ENCODE measurements at places on chromosomes 5 and 9. TPM values are rescaled to one million over a fixed set of nuclear protein-coding genes. Genes with fewer than 3 reads are reported as not detected.

The LRRC70 gene
- 1.8 TPM for total RNA-seq

GRCh38 chr5:28328681-28329080 lies 1290.3 kb upstream of the CDH9 start:
- no peak for DNase-seq

- no peak for DNase-seq
Measured at GRCh38 chr9:107727086-107727780, 237.7 kb upstream of the KLF4 start.

- no peak for DNase-seq
Measured at GRCh38 chr9:76525196-76525595, 66.2 kb downstream of the GCNT1 start.

DNA sequence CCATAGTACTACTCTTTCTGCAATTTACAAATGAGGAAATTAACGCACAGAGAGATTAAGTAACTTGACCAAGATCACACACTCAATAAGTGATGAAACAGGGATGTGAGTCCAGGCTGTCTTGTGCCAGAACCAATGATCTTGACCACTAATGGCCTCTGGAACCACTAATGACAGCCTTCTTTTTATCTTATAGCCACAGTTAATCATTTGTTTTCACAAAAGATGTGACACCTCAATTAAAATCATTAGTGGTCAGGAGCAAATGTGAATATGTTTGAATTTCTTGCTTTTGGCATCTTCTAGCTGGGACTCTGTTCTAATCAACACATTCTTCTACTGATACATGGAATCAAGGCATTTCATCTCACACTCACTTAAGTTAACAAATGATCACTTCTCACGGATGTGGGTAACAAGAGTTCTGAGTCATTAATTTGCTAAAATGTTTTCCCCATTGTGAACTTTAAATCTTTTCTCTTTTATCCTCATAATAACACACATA lies 102.7 kb upstream of the CD180 start:
- DNase-seq = no peak

DNA sequence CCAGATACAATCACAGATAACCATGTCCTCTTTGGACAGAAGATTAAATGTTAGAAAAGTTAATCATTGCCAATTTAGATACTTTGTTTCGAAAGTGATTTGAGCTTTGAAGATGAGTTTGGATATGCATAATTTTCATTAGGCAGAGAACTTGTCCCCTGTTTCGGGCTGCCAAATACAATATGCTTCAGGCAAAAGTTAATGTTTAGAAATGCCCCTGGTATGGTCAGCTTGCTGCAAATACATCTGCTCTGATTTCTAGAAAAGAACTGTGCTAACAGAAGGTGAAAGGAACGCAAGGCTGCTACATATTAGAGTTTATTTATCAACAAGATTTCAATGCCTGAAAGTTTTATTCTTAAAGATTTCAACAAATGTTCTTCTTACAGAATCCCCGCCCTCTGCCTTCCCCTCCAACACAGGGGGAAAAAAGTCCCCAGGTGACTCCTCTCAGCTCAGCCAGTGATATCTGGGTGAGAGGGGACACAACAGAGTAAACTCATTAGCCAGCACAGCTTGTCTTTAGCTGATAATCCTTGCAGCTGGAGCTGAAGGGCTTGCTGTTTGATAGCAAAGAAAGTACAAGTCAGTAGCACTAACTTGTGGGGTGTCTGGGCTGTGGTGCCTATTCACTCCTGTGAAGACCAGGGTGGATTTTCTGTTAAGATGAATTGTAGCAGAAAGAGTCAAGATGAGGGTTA lies 435.7 kb downstream of the DMAC1 start:
- DNase-seq = no peak

DNA sequence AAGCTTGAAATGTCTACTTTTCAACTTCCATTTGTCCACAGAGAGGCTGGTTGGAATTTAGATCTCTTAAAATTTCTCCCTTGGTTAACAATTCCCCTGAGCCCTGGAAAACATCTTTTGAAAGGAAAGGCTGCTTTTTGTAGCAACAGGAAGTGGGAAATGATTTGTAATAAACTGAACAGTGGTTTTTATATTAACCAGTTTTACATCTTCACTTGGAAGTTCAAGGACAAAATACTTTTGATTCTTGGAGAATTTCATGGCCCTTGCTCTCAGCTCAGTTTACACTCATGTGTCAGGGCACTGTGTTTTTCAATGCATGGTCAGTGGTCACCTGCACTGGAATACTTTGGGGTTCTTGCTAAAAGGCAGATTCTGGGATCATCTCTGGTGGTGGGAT lies 9.9 kb downstream of the MLANA start:
- no peak for DNase-seq

DNA sequence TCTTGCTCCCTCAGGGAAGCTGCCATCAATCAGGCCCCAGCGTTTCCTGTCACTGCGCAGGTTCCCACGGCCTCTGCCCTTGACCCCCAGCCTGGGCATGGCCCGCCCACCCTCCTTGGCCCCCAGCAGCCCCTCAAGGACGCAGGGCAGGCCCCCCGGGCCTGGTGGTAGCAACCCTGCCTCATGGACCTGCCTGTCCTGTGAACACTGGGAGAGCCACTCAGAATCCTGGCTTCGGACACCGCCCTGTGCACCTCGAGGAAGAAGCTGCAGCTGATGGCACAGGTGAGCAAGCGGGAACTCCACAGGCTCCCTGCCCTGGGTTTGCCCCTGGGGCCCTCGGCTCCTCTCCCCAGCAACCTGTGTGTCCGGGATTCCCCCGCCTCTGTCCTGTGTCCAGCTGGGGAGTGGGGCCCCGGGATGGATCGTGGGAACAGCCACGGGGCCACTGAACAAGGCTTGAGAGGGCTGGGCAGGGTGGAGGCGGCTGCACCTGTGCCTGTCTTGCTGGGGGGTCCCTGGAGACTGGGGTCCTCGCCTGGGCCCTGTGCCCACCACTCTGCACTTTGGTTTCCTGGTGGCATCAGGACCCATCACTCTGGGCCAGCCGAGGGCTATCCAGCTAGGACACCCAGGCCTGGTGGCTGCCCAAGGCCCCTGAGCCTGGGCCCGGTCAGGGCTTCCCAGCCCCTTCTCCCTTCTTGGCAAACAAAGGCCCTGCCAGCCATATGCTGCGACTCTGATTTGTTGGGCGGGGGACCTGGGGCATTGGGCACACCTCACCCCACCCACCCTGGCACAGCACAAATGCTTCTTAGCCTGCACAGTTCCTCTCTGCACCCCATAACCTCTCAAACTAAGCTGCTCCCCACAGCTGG lies 33.5 kb upstream of the EGFL7 start:
- DNase-seq = no peak

The ABLIM3 gene
- total RNA-seq = not detected

The GRPEL2 gene
- 16.3 TPM for total RNA-seq

- no peak for DNase-seq
Measured at GRCh38 chr5:97534166-97534565, 351.1 kb upstream of the RIOK2 start.

- no peak for DNase-seq
Measured at GRCh38 chr5:60370508-60370907, 329.5 kb downstream of the DEPDC1B start.

DNA sequence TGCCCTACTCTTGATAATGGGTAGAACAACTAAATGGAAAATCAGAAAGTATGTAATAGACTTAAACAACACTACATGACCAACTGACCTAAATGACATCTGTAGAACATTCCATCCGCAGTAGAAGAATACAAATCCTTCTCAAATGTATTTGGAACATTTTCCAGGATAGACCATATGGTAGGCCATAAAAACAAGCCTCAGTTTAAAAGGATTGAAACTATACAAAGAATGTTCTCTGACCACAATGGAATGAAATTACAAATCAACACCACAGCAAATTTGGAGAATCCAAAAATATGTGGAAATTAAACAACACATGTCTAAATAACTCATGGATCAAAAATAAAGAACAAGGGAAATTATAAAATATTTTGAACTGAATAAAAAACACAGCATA lies 189.2 kb downstream of the NDUFS4 start:
- no peak for DNase-seq

GRCh38 chr5:134063188-134063820 lies 51.2 kb upstream of the TCF7 start:
- no peak for DNase-seq

The C9orf50 gene
- total RNA-seq = not detected

- no peak for DNase-seq
Measured at GRCh38 chr5:51890435-51891116, 507.3 kb downstream of the ISL1 start.

The TJP2 gene
- total RNA-seq = 9.9 TPM

DNA sequence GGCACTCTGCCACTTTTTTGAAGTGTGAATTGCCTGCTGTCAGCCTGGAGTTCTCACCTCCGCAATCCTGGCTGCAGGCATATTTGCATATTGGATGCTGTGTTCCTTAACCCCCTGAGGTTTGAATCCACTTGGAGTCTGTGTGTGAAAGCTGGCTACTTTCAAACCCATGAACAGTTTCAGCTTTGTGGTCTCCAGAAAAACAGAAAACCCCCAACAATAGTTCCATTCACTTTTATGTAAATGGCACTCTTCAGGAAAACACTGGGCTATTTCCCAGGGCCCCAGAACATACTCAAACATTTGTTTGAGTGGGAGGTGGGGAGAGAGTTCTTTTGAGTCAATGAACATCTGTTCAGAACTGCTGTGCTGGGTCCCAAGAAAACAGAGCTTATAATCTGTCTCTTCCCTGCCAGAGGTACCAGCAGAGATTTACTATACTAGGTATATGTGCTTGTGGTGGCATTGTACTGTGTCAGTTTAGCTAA lies 5.0 kb downstream of the NUDT2 start:
- DNase-seq = no peak

GRCh38 chr5:2983583-2984300 lies 232.3 kb upstream of the IRX2 start:
- DNase-seq = no peak

- peak; percentile 85 for DNase-seq
Measured at GRCh38 chr9:2017331-2018161, 2.4 kb downstream of the SMARCA2 start.

- DNase-seq = no peak
Measured at GRCh38 chr5:148833925-148834324, 7.5 kb downstream of the ADRB2 start.

- no peak for DNase-seq
Measured at GRCh38 chr9:106035806-106036205, 341.5 kb downstream of the TMEM38B start.

- no peak for DNase-seq
Measured at GRCh38 chr5:2183154-2184025, 300.7 kb upstream of the IRX4 start.

DNA sequence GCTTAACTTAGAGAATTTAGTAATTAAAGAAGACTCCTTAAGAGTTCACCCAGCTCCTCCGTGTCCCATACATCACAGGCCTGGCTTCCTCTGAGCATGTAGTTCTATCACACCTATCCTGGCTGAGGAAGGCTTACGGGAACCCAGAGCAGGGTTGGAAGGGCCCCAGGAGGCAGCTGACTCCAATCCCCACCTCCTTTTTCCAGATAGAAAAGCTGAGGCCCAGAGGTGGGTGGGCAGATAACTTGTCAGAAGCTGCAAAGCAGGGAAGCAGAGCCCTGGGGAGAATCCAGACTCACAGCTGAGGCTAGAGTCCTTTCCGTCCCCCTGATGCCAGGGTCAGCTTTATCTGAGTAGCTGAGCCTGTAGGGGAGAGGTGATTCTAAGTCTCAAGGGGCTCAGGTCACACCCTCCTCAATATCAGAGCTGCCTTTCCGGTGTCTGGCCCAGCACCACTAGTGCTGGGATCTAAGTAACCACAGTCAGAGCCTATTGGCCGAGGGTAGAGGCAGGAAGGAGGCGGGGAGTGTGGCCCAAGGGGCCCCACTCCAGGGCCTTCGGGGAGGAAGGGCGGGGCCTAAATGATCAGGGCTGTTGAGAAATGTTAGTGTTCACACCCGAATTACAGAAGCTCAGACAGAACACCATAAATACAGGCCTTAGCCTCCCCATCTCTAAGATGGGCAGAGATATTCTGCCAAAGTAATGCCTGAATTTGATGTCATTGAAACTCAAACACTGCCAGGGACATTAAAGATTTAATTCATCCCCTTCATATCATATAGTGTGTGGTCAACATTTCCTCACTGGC lies 9.9 kb downstream of the CCDC69 start:
- peak; percentile 90 for DNase-seq

GRCh38 chr9:95143591-95144561 lies 173.6 kb downstream of the FANCC start:
- no peak for DNase-seq

DNA sequence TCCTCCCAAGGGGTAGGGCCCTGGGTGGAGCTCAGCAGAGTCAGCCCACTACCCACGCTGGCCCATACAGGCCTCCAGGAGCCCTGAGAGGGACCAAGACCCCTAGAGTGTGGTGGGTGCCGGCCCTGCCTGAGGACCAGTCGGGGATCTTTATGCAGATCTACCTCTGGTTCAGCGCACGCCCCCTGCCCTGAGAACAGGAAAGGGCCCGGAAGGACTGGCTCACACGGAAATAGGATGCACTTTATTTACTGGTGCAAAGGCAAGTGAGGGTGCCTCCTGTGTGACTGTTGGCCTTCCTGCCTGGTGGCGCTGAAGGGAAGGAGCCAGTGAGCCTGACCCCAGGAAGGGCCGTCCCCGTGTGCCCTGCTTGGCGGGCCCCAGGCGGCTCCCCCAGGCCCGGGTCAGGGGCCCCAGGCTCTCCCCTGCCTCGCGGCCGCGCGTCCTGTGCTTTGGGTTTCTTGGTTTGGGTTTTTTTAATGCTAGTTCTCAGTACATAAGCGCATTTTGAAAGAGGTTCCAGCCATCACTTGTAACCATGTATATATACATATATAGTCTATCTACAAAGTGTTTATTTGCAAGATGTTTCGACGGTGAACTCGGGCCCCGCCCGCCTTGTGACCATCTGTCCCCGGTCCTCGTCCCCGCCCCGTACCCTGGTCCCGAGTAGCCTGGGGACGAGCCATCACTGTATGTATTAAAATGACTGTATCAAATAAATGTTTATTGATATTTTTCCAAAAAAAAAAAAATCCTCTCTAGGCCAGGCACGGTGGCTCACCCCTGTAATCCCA lies 76.4 kb upstream of the ROR2 start:
- no peak for DNase-seq

GRCh38 chr9:2214707-2215106 lies 199.6 kb downstream of the SMARCA2 start:
- no peak for DNase-seq

The ADAMTS12 gene
- not detected for total RNA-seq

GRCh38 chr5:14720236-14720923 lies 55.9 kb downstream of the OTULIN start:
- no peak for DNase-seq

The KIF4B gene
- not detected for total RNA-seq

The TLX3 gene
- not detected for total RNA-seq

- no peak for DNase-seq
Measured at GRCh38 chr5:9156282-9156681, 389.6 kb downstream of the SEMA5A start.

Data from T-cell (primary cell).